ENCODE measurements at places on chromosomes 6 and 20.

GRCh38 chr6:92550501-92550900 is 868.9 kb downstream of the EPHA7 start:
- no peak for DNase-seq

DNA sequence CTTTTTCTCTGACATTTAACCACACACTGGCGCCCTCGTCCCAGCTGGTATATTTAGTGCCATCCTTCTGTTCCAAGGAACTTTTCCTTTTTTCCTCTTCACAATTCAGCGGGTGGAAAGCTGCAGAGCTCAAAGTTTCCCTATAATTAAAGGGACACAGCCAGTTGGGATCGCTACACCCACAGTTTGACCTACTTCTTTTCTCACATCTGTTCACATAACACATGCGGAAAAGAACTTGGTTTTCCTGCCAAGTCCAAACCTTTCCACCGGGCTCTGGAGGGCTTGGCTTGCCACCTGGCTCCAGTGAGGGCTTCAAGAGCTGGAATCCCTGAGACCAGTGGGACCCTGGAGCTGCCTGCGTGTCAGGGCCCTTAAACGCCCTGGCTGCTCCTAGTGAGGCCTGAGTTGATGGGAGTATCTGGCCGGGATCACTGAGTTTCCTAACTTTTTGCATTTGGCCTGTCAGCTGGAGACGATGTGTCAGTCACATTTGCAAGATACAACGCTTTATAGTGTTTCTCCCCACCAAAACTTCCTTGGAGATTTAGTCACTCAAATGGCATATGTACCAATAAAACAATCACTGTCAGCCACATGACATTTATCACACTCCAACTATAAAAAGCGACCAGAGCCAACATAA is 176.0 kb downstream of the SASH1 start:
- no peak for DNase-seq

- DNase-seq, result no peak
Observed at GRCh38 chr20:21232546-21233280, 70.4 kb upstream of the XRN2 start.

DNA sequence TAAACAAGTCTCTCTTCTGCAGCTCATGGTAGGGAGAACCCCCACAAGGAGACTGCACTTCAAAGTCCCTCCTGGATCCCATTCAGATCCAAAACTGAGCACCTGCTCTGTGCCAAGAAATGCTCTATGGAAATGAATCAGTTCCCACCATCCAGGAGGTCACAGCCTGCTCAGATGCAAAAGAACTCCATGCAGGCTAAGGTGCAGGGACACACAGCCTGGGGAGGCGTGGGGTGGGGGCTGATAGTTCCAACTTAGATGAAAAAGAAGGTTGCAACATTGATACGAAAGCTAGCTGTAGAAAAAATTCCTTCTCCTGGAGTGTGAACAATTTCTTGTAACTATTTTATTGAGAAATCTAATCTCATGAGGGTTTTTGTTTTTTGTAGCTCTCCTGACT is 111.0 kb upstream of the TMEM170B start:
- no peak for DNase-seq

GRCh38 chr6:127851197-127851596 is 49.7 kb downstream of the THEMIS start:
- DNase-seq, result no peak

GRCh38 chr6:73817253-73817652 is 121.2 kb downstream of the CD109 start:
- DNase-seq, result no peak

- no peak for DNase-seq
Observed at GRCh38 chr20:16261733-16262273, 311.4 kb downstream of the KIF16B start.

All from left colon (tissue), 2 donors.